ENCODE measurements at places on chromosomes 16 and 17. TPM values are rescaled to one million over a fixed set of nuclear protein-coding genes. Genes with fewer than 3 reads are reported as not detected.

The OTOP3 gene
- total RNA-seq, result not detected

The DGKE gene
- total RNA-seq, result 6.1 TPM

The SLC6A2 gene
- not detected for total RNA-seq

The INCA1 gene
- 0.22 TPM for total RNA-seq

The CRYM gene
- 0.39 TPM for total RNA-seq

The MYH1 gene
- total RNA-seq, result not detected

The CCL5 gene
- total RNA-seq, result 0.43 TPM

The SMIM36 gene
- total RNA-seq, result not detected

The CD300C gene
- 1.1 TPM for total RNA-seq

The ATXN1L gene
- total RNA-seq, result 13.9 TPM

Measured in articular chondrocyte of knee joint (primary cell).